Right atrium auricular region (tissue), 2 donors: ENCODE measurements at places on chromosomes 2 and 18. TPM values are rescaled to one million over a fixed set of nuclear protein-coding genes. Genes with fewer than 3 reads are reported as not detected.
A peak's percentile ranks its signal among the peaks of the same experiment; 100 is the strongest.

DNA sequence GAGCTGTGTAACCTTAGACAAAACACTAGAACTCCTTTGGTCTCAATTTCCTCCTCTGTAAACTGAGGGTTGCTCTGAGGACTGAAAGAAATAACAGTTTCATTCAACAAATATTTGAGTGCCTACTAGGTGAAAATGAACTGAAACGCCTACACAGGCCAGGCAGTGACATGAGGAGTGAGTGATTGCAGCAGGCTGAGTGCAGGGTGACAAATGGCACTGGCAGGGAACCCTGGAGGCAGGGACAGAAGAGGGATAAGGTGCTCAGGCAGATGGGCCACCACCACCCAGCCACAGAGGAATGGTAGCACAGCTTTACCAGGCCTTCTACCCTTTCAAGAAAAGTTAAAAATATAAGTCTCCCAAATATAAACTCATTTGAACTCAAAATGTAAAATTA lies 11.5 kb upstream of the RNU4ATAC start:
- DNase-seq: no peak

GRCh38 chr18:75143851-75144250 lies 65.1 kb downstream of the PTGR3 start:
- peak; percentile 32 for DNase-seq

DNA sequence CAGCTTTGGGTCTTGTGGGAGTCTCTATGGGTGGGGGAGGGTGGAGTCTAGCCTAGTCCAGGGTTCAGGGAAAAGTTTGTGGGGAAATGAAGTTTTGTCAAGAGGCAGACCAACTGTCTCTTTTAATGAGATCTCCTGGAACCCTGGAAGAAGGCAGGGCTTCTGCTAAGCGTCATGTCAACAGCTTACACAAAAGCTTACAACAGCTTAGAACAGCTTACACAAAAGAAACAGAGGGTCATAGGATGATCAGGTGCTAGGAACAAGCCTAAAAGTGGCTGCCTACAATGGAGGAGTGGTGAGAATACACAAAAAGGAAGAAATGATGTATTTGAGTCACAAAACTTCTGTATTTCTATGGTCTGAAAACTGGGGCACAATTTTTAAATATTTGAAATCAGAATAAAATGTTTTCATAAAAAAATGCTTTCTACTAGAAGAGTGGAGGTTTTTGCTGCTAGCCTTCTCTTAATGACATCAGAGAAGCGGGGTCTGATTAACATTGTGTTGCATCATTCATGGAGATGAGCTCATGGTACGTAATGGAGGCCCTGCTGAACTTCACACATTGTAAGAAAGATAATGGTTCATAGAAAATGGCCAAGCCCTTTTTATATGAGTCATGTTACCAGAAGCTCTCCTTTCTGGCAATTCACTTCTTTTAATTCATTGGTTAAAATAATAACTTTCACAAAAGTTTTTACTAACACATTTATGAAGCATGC lies 351.0 kb downstream of the PIK3C3 start:
- no peak for DNase-seq

DNA sequence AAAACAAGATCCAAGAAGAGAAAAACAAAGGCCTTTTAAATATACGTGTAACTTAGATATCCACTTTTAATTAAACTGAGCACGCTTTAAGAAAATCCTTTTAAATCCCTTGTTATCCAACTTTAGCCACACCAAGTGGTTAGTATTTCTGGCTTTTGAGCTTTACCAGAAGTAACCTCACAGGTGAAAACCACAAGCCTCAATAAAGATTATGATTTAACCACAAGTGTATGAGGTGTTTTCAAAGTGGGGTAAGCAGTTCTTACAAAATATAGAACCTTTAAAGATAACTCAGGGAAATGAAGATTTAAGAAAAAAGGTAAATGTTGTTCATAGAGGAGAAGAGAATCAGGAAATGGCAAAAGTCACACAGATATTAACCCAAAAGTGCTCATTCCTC lies 58.4 kb upstream of the CDCA7 start:
- DNase-seq: no peak

GRCh38 chr2:104344306-104344705 lies 509.6 kb upstream of the POU3F3 start:
- no peak for DNase-seq

DNA sequence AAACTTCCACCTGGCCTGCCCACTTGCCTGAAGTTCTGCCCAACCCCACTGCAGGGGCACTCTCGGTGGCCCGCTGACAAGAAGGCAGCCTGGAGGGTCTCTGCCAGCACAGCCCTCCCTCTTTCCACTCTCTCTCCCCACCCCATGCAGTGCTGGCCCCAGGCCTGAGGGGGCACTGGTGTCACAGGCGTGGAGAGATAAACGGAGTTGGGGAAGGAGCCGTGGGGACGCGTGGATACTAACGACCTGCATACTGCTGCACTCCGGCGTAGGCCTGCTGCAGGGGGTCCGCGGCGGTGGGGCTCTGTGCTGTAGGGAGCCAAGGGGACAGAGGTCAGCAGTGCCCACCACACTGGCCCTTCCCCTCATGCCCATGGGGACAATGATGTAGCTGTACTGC lies 299.3 kb downstream of the CELF4 start:
- DNase-seq: no peak

DNA sequence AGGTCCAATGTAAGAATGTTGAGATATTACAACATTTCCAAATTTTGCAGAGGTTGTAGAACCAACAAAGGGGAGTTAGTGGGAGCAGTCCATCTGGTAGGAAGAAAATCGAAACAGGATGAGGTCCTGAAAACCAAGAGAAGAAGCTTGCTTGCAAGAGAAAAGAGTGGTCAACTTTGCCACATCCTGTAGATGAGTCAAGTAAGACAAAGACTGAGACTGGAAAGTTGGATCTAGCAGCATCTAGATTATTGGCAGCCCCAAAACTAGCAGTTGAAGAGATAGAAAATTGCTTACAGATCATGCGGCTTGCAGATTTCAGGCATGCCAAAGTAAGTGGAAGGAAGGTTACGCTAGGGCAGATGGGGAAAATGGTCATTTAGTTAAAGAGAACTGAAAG lies 378.9 kb downstream of the GRB14 start:
- DNase-seq: no peak

GRCh38 chr2:107730898-107731297 lies 95.8 kb upstream of the RGPD4 start:
- no peak for DNase-seq

- no peak for DNase-seq
Measured at GRCh38 chr2:239213643-239214101, 187.1 kb downstream of the HDAC4 start.

GRCh38 chr18:74410441-74410992 lies 46.6 kb downstream of the DIPK1C start:
- DNase-seq: no peak

- DNase-seq: no peak
Measured at GRCh38 chr2:84132370-84132769, 326.7 kb downstream of the SUCLG1 start.

DNA sequence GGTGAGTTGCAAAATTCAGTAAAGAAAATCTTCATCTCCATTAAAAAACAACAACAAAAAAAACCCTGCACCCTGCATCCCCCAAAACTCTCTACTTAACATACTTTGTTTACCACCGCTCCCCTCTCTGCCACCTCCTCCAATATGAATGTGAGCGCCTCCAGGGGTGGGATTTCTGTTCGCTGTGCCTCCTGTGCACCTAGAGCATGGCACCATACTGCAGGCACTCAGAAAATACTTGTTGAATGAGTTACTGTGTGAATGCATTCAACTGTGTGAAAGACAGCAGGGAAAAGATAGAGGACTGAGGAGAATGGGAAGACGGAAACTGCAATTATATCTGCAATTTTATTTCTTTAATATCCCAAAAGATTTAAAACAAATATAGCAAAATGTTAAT lies 4.5 kb downstream of the CEBPZ start:
- DNase-seq: no peak

DNA sequence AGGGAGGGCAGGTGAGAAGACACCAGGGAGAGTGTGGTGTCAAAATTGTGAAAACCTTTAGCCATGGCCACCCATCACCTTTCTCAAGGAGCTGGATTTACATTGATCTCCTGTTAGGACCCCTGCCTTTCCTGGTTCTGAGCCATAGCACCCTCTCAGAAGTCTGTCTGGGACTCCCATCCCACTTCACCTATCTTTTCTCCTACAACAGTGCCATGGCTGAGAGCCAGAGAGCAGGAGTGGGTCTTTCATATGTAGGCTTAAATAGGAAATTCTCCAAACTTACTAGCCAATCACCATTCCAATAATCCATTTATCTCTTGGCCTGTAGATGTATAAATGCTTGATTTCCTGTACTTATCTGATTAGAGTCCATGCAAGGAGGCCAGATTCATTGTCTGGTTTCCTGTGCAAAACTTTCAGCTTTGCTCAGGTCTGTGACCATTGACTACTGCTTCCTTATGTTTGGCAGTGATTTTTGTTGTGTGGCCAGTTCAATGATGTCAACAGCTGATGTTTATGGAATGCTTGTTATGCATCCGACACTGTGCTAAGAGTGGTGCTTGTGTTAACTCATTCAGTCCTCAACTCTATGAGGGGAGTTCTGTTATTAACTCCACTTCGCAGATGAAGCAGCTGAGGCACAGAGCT lies 57.6 kb upstream of the IGFBP5 start:
- no peak for DNase-seq

DNA sequence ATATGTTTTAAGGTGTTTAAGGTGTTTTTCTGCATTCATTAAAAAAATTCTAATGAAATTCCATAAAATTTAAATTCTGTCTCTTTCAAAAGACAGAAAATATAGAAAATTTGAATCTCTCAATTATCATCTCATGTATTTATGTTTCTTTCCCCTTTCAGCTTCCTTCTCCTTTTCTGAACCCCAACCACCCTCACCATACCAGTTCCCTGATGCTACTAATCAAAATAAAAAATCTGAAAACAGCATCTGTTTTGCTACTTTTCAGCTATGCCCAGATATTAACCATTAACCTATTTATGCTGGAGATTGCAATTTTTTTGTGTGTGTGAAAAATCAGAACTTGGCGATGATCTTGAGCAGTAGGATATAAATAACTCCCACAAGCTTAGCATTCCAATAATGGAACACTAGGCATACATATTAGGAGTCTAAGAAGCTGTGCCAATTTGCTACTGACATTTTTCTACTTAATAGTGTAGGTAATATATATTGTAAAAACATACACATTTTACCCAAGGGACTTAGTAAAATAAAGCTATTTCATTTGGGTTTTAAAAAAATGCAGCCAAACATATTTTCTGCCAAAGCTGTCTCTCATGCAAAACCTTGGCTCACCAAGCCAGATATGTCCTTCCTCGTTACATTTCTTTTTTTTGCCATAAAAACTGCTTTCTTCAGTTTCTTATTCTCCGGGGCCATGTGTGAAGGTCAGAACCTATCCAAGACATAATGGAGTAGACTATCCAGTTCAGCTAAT lies 32.6 kb upstream of the AGPS start:
- DNase-seq: no peak

GRCh38 chr18:13448335-13448795 lies 229.8 kb downstream of the LDLRAD4 start:
- no peak for DNase-seq

GRCh38 chr2:28378679-28379584 lies 13.7 kb upstream of the FOSL2 start:
- no peak for DNase-seq

- no peak for DNase-seq
Measured at GRCh38 chr2:25379535-25379934, 37.8 kb upstream of the DNMT3A start.

- no peak for DNase-seq
Measured at GRCh38 chr2:100692381-100692780, 127.6 kb upstream of the NPAS2 start.

GRCh38 chr2:234116010-234116409 lies 65.5 kb downstream of the SPP2 start:
- no peak for DNase-seq

GRCh38 chr2:130391058-130391871 lies 35.4 kb downstream of the PTPN18 start:
- DNase-seq: peak; percentile 82

- DNase-seq: no peak
Measured at GRCh38 chr18:52791321-52791720, 451.3 kb downstream of the DCC start.

- peak; percentile 82 for DNase-seq
Measured at GRCh38 chr2:36355151-36355889, at the start of gene CRIM1. TSS of gene CRIM1 (plus strand) at chr2:36355778. CDS start at chr2:36356293, 515 bp downstream.

- no peak for DNase-seq
Measured at GRCh38 chr18:46301081-46301480, 196.9 kb downstream of the HAUS1 start.

DNA sequence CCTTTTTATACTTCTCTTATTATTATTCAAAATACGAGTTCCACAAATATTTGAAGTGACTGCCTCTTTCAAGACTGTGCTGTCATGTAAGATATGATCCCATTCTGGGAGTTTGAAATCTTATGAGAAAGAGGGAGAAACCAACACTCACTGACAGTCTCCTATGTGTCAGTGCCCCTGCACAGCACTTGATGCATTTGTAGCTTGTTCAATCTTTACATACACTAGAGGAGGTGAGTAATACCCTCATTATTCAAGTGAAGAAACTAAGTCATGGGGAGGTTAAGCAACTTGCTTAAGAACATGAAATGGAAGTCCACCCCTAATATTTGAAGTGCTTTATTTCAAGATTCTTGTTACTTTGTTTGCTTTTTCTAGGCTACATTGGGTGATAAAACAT lies 459.5 kb upstream of the FANCL start:
- no peak for DNase-seq

DNA sequence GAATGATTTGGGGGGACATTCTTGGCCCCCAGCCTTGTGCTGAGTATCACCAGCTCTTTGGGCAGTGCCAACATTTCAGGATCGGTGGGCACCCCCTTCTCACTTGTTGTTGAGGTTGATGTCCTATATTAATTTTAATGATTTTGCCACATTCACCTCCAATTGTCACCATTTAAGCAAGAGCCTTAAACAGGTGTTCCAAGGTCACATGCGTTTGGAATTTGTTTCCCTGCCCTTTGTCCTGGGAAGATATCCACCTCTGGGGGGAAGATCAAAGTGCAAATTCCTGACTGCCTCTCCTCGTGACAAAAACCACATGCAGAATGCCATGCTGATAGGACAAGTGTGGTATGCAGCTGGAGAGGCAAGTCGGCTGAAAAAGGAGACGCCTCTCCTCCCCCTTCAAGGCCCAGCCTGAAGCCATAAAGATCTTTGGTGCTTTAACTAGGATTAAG lies 72.5 kb upstream of the ID2 start:
- no peak for DNase-seq

DNA sequence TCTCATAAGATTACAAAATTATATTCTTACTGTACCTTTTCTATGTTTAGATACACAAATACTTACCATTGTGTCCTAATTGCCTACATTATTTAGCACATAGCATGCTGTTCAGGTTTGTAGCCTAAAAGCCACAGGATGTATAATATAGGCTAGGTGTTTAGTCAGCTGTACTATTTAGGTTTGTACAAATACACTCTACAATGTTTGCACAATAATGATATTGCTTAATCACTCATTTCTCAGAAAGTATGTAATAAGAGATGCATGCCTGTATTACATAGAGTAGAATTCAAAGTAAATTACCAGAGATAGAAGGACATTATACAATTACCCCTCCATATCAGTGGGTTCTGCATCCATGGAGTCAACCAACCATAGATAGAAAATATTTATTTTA lies 201.1 kb upstream of the COL3A1 start:
- no peak for DNase-seq

The GPR39 gene
- not detected for total RNA-seq

The DYNAP gene
- total RNA-seq: not detected

The LOXL3 gene
- total RNA-seq: 3.9 TPM

The DPYSL5 gene
- not detected for total RNA-seq

The SLC8A1 gene
- 493 TPM for total RNA-seq

The MC5R gene
- not detected for total RNA-seq

The AQP12B gene
- not detected for total RNA-seq

The IL1RL1 gene
- total RNA-seq: 65.3 TPM

The RGPD3 gene
- total RNA-seq: 0.43 TPM

The CNTNAP5 gene
- total RNA-seq: not detected

The RHOB gene
- total RNA-seq: 664 TPM
